ENCODE measurements at places on chromosomes 5 and 9.

DNA sequence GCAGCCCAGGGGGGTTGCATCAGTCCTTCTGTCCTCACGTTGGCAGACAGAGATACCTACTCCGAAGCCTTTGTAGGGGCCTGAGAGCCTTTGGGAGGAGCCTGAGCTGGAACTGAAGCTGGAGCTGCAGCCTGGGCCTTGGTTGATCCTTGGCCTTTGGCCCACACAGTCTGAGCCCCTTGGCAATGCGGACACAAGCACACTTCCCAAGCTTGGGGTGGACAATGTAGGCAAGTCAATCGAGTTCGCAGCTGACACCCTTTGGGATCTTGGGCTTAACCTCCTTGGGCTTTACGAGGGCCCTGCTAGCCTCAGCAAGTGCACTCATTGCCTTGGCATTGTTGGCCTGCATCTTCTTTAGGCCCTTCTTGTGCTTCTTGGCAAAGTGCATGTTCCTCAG is 5.9 kb downstream of the CSNK1A1 start:
- DNase-seq = no peak

- DNase-seq = no peak
Observed at GRCh38 chr5:139639619-139640380, 8.3 kb upstream of the CXXC5 start.

DNA sequence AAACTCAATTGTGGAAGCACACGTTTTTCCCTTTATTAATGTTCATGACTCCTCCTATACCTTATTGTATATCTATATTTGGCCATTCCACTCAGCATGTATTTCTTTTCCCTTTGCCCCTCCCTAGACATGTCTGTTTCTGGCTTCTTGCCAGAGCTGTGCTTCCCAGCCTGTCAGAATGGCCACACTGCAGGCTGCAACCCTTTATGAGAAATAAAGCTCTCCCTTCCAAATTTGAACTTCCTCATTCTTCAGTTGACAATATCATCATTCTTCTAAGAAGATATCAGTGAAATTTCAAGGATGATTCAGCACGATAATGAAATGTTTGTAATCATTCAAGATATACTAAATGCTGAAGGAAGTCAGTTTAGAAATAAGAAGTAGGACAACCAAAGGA is 107.6 kb upstream of the PRSS3 start:
- no peak for DNase-seq

- DNase-seq = no peak
Observed at GRCh38 chr9:134454476-134454857, 128.2 kb downstream of the RXRA start.

DNA sequence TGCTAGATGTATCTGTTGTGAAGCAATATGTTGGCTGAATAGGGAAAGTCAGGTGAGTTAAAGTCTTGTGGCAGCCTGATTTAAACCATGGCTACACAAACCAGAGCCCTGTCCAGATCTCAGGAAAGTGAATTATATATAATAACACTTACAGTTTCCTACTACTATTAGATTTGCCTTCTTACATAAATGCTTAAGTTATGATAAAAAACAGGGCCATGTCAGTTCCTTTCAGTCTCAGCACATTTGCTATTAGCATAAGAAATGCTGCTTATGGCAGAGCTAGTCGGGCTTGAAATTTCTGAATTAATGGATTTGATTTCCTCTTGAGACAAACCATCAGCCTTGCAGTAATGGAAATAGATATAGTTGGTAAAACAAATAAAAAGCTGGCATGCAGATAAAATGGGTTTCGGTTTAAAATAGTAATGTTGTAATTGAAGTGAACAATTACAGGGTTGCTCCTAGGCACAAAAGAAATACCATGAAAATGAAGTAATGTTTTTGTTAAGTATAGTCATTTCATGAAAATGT is 664.2 kb upstream of the ZNF608 start:
- DNase-seq = no peak

DNA sequence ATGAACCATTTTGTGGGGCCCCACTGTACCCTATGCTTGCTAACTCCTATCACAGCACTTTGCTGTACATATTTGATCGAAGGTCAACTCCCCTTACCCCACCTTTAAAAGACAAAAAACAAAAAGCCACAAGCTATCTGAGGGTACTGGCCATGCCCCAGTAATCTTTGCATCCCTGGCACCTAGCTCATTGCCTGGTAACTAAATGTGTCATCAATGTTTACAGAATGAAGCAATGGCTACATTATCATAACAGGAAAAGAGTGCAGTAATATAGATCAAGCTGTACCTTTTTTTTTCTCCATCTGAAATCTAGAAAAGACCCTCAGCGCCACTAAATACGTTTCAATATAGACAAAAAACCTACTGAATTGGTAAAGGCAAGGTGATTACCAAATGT is 188.0 kb downstream of the ELAVL2 start:
- no peak for DNase-seq

- no peak for DNase-seq
Observed at GRCh38 chr5:29069104-29069402, 2030.7 kb upstream of the CDH9 start.

GRCh38 chr5:77924081-77924480 is 147.9 kb upstream of the TBCA start:
- no peak for DNase-seq

- no peak for DNase-seq
Observed at GRCh38 chr9:32738501-32739172, 44.7 kb upstream of the TMEM215 start.

- no peak for DNase-seq
Observed at GRCh38 chr5:150544611-150545219, 36.8 kb downstream of the NDST1 start.

DNA sequence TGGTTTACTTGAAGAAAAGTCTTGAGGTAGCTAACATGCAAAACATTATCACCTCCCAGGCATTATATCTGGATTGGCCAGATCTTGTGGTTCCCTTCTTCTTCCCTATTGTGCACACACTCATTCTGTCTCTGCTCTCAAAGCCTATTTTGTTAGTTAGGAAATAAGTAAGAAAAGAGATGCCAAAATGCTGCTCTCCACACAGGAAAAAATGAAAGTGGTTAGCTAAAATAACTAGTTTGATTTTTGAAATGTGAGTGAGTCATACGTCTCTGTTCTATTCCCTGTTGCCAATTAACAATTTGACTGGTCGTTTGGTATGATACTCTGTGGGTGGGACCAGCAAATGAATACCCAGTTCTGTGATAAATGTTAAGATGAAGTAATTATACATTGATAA is 28.1 kb downstream of the LMNB1 start:
- DNase-seq = no peak

- DNase-seq = no peak
Observed at GRCh38 chr9:7783635-7784063, 15.9 kb downstream of the DMAC1 start.

DNA sequence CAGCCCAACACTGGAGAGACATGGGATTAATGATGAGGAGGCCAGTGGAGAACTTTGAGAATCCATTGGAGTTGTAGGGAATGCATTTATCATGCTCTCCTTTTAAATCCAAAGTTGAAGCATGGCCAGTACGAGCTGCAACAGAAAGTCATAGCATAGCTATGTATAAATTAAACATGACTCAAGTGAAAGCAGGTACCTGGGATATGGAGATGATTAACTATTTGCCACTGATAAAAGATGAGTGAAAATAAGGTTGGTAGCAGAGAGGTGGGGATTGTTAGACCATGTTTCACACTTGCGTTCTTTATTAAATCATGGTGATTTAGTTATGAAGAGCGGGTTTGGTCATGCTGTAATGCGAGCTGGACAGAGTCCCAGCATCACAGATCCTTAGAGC is 189.6 kb downstream of the ARHGEF28 start:
- no peak for DNase-seq

DNA sequence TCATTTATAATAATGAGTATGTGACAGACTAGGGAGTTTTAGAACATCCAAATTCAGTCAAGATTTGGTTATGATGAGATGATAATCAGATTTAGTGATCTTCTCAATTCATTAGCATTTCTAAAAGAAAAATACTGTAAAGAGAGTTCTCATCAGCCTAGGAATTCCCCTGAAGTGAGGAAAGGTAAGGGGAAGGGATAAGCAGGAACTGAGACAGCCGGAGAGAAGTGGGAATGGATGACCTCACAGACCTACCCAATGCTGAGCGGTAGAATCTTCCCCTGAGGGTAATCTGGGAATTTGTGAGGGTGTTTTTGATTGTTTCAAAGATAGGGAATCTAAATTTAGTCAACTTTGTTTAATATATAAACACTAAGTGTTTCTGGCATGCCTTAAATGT is 16.7 kb upstream of the GPBP1 start:
- no peak for DNase-seq

DNA sequence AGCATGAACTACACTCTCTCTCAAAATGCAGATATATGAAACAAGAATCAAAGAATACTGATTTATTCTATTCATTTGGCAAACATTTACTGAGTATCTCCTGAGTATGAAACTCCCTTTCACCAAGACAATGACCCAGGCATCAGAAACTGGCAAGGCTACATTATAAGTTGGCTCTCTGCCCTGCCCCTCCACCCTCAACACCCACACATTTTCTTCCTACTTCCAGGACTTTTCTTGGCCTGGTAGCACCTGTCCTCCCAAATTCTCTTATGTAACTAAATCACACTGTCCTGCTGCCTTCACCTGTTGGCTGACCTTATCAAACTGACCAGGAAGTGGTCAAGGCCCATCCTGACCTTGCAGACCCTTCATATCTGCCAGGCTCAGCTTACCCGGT is 3.5 kb downstream of the RASEF start:
- no peak for DNase-seq

DNA sequence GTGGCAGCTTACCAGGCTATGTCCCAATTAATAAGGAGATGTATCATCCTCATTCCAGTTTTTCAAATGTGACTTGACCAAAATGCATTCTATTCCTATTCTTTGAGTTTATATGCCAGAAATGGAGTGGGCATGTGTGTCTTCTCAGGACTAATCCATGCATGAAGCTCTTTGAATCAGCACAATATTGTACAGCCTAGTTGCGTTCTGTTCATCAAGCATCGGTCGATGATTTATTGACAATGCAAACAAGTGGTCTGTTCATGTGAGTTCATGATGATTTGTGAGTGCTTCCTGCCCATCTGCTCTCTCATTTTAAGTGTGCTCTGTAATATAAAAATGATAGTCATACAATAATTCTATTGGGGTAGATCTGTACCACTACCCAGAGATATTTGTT is 48.3 kb downstream of the PALM2AKAP2 start:
- no peak for DNase-seq

DNA sequence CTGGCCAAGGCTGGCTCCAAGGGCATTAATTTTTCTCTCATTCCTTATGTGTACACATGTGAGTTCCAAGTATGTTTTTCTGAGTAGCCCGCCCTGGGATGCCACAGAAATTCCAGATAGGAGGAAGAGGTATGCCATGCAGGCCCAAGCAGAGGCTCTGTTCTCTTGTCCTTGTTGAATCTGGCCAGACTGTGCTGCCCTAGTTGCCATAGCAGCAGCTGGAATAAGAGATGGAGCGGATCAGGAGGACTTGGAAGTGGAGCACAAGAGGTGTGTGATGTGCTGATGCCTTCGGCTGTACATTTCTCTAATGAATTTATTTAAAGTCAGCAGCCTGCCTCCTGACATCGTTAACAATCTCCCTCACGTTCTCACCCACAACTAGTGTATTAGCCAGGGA is 235.6 kb upstream of the RPS23 start:
- no peak for DNase-seq

DNA sequence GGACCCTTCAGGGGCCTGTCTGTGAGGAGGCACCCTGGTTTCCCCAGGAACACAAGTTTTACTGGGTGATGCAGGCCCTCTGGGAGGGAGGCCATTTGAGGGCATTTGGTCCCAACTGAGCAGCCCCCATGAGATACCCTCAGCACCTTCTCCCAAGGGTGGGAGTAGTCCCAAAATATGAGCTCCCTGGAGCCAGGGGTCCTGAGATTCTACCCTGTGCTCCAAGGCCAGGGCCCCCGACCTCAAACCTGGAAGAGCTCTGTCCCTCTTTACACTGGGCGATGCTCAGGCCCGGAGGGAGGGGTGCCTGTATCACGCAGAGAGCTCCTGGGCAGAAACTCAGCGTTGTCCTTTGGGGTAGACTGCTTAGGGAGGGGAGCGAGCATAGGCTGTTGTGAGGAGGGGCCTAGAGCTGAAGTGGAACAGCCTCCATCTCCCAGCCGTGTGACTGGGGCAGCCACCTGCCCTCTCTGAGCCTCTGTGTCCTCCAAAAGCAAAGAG is 64.0 kb upstream of the SYNPO start:
- DNase-seq = no peak

DNA sequence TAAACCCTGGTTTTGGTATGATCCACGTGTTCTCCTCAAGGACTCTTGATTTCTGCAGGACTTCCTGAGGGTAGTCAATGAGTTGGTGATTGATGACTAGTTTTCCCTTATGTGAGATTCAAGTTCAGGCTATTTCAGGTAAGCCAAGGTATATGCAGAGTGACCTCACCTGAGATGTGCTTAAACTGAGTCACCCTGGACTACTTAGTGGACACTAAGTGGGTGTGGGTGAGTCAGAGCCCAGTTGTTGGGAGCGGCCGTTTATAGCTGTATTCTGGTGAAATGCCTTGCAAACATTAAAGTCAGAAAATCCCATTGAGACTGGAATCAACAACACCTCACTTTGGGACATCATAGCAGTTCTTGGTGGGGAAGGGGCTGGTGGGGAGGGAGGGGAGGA is 62.9 kb downstream of the SLC28A3 start:
- DNase-seq = no peak

DNA sequence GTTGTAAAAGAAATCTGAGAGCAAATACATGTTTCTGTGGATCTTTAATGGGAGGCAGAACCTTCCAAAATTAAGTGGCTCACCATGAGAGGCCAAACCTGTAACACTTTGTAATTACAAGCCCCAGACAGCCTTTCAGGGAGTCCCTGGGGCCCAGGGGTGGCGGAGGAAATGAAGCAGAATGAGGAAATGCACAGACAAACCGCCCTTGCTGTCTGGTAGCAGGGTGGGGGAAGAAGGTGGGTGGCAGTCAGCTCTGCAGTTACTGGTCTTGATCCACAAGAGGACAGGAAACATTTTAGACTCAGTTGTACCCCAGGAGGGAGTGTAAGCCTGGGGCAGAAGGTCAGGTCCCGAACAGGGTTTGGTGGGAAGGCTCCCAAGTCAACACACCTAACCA is 6.5 kb downstream of the ARL14EPL start:
- no peak for DNase-seq

GRCh38 chr5:166285361-166285760 is 2006.1 kb upstream of the WWC1 start:
- DNase-seq = no peak

- DNase-seq = no peak
Observed at GRCh38 chr9:110089681-110090370, 118.1 kb downstream of the C9orf152 start.

- DNase-seq = no peak
Observed at GRCh38 chr5:31378136-31378535, 153.8 kb downstream of the DROSHA start.

- DNase-seq = no peak
Observed at GRCh38 chr9:136858844-136859757, 7.0 kb downstream of the MAMDC4 start.

GRCh38 chr5:175872287-175873087 is 1.1 kb downstream of the CPLX2 start:
- DNase-seq = no peak

- DNase-seq = no peak
Observed at GRCh38 chr5:57900381-57900944, 417.9 kb upstream of the ACTBL2 start.

- no peak for DNase-seq
Observed at GRCh38 chr5:7250611-7251010, 145.3 kb upstream of the ADCY2 start.

Measured in vagina (tissue), 2 donors.